ENCODE measurements at places on chromosomes 2 and 18.

- DNase-seq = no peak
Observed at GRCh38 chr2:121207494-121207893, 77.5 kb downstream of the TFCP2L1 start.

DNA sequence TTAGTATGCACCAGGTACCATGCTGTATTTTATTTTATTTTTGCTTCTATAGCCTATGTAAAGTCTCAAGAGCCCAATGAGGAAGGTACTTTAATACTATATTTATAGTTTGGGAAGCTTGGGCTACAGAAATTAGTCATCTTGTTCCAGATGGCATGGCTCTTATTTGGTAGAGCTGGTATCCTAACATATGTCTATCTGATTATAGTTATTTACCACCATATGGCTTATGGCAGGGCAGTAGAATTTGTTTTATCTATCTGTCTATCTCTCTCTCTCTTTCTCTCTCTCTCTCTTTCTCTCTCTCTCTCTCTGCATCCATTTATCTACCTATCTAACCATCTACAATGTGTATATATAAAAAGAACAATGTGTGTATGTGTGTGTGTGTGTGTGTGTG is 1293.7 kb upstream of the SLC39A10 start:
- DNase-seq = no peak

GRCh38 chr2:33197198-33197938 is 250.6 kb downstream of the LTBP1 start:
- DNase-seq = no peak

DNA sequence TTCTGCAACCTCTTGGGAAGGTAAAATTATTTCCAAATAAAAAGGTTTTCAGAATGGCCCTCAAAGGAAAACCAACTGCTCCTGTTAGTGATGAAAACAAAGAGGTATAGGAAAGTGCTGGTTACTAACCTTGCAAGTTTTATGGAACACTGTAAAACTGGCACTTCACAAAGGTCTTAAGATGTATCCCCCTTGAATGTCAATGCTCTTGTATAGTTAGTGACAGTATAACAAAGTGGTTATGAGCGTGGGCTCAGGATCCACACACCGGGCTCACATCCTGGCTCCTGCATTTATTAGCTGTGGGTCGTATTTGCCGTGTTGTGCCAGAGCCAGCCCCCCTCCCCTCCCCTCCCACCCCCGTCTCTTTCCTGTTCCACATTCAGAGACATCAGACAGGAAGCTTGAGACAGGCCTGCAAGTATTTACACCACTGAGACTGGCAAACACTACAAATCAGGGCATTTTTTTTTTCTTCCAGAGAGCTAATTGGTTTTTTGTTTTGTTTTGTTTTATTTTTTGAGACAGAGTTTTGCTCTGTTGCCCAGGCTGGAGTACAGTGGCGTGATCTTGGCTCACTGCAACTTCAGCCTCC is 9.2 kb upstream of the DNPEP start:
- DNase-seq = no peak

DNA sequence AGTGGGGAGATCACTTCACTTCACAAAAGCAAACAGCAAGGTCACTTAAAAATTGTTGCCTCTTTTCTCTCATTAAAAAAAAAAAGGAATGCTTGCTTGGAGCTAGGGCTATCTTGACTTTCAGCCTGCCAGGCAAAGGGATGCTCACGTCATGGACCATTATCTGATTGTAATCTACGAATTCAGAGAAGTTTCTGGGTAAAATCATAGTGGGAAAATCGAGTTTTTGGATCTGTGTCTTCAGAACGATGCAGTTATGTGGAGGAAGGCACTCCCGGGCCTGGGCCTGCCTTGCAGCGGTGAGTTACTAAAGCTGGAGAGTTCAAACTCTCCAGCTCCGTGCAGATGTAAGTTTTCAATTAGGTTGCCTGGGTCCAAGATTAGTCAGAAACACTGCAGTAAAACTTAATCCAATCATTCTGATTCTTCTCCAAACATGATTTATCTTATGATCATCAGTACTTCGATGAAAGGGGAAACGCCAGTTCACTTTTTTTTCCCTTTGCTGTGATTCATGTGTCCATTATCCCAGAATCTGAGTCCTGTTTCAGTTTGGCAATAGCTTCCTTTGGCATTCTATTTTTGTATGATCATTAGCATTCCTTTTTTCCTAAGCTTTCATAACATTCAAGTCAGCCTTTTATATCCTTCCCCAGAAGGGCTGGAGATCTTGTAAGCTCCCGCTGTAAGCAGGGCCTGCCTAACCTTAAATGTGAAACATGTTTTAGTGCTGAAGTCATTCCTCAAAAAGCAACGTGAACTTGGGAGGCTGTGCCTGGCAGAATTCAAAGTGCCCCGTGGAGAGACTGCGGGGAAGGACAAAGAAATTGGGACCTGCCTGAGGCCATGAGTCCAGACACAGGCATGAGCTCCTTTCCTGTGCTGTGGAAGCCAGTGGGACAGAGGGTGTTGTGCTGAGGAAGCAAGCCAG is 119.3 kb upstream of the TWIST2 start:
- peak; percentile 48 for DNase-seq

DNA sequence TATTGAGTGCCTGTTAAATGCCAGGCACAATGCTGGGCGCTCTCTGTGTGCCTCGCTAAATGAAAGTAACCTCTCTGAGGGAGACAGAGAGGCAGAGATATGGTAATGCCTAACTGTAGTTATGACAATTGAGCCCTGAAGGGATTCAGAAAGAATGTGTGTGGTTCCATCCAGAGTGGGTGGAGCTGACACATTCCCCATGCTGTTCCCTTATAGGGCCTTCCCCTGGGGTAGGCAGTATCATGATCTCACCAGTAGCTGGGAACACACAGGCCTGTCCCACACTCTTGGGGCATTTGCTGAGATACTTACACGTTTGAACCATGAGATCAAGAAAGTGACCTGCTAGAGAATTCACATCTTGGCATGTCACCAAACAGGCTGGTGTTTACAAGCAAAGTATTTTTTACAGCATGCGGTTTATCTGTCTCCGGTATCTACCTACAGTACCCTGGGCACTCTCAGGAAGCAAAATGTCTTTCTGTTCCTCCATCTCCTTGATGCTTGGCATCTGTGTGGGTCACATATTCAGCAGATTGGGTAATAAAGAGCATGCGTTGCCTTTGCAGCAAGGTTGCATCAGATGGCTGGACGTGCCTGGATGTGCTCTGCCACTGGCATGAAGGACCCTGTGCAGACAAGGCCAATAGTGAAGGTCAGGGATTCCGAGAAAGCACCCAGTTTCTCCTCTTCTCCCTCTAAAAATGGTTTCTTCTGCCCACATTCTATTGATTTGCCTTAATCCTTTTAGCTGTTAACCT is 9.4 kb downstream of the CTIF start:
- no peak for DNase-seq

GRCh38 chr2:118151831-118152230 is 63.6 kb downstream of the INSIG2 start:
- DNase-seq = no peak

DNA sequence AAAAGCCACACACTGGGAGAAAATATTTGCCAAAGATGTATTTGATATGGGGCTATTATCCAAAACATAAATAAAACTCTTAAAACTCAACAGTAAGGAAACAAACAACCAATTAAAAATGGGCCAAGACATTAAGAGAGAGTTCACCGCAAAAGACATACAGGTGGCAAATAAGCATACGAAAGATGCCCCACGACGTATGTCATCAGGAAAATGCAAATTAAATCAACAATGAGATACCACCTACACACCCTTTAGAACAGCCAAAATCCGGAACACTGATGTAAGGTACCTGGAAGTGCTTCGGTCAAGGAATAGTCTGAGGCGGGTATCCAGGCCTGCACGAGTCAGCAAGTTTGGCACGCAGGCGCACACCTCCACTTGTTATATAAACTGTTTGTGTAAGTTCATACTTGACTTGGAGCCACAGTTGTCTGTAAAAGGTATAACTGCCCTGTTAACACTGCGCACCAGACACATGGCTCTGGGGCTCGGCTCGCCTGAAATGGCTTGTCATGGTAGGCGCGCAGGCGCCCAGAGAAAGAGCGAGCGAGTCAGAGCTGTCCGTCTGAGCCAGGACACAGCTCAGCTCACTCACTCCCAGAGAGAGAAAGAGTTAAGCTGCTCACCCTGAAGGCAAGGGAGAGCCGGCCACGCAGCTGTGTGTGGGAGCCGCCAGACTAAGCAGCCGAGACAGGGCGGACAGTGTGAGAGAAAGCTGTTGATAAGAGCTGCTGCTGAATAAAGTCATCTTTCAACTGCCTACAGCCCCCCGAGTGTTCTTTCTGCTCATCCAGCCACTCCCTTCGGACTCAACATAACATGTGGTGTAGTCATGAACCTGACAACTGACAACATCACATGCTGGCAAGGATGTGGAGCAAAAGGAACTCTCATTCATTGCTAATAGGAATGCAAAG is 87.3 kb downstream of the HNRNPLL start:
- DNase-seq = peak; percentile 30

DNA sequence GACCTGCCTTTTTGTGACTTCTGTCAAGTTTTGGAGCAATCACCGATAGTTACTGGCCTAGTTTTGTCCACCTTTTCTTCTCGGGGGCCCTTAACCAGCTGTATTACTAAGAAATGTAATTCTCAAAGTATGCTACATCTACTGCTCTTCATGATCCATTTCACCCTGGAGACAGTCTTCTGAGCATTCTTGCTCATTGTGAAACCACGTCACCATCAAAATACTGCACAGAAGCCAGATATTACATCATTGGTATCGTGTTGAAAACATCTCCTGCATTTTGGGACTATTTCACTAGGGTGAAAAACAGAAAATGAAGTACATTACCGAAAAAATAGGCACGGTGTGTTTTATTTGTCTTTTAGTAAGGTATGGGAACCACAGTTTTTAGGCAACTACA is 11.7 kb downstream of the LYPD6B start:
- DNase-seq = no peak
